GM23248 (cell line): ENCODE measurements at places on chromosomes 7 and 10.

DNA sequence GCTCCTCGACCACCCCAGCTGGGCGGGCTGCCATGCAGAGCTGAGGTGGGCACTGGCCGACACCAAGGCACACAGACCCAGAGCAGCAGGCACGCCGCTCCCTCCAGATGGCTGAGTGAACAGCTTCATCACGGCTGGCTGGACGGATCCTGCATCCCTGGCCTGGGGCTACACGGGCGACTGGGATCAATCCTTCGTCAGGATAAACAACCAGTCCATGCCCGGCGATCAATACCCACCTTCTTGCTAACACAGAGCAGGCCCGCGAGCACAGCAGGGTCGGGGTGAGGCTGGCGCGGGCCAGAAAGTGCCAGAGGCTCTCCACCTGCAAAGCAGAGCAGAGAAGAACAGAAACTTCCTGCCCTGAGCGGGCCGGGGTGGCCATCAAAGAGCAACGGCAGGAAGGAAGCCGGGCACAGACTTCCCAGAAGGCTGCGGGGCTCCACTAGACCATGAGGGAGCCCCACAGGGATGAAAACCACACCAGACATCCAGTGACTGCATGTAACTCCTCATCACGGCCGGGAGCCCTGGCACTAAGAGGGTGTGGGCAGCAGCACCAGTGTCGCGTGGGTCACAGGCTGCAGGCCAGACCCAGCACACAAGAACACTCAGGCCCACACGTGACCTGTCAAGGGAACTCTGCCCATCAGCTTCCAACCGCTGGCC lies 166.4 kb downstream of the MAD1L1 start:
- DNase-seq: no peak

DNA sequence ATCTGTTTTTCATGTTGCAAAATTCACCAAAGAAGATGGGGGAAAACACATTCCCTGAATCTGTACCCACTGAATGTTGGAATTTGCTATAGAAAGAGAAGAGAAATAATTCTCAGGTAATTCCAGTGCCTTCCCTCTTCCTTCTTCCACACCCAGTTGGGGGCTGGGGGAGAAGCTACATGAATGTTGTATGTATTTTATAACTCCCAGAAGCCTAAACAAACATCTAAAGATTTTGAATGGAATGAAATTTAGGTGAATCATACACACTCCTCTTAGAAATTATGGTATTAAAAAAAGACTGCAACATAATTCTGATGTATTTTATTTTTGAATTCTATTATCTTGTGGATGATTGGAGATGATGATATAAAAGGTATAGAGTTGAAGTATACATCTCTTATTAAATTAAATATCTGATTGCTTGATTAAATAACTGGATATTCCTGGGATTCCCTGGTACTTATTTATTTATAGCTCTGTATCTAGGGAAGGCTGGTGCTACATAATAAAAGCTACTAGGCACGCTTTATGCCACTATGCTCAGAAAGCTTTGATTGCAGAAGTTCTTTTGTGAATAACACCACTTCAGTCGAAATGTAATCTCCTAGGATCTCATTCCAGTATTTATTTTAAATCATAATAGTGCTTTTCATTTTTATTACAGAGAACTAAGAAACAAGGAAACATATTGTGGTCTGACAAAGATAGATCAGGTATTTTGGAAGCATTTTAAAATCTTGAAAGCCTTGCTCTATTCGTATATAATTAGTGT lies 98.5 kb downstream of the MCU start:
- no peak for DNase-seq

DNA sequence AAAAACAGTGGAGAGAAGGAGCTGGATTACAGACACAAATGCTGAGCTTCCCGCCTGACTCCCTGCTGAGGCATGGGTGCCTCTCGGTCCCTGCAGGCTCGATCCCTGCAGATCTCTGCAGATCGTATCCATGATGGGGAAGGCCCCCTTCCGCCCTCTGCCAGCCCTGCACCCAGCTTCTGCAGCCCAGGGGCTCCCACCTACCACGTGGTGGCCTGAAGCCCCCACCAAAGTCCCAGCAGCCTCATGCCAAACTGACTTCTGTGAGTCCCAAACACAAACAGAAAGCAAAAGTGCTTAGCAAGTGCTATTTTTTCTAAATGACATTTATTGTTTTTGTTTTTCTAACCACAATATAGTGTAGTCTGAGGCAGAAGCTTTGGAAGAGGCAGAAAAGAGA lies 127.1 kb upstream of the CHST15 start:
- no peak for DNase-seq

- DNase-seq: peak; percentile 64
These were observed 75.3 kb downstream of the EPC1 start for GRCh38 chr10:32271617-32272016.

DNA sequence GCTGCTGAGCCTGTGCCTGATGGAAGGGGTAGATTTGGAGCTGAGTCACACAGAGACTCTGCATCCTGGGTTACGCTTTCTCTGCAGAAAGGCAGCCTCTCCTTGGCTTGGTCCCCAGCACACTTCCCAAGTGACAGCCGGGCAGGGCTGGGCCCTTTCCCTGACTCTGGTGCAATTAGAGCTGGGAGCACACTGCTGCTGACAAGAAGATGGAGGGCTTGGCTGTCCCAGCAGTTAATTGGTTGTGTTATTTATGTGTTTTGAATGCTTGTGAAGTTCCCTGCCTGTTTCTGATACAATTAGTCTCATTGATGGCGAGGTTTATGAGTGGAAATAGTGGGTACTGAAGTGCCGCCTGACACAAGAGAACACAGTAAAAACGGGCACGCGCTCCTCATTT lies 123.6 kb downstream of the TCERG1L start:
- DNase-seq: no peak

DNA sequence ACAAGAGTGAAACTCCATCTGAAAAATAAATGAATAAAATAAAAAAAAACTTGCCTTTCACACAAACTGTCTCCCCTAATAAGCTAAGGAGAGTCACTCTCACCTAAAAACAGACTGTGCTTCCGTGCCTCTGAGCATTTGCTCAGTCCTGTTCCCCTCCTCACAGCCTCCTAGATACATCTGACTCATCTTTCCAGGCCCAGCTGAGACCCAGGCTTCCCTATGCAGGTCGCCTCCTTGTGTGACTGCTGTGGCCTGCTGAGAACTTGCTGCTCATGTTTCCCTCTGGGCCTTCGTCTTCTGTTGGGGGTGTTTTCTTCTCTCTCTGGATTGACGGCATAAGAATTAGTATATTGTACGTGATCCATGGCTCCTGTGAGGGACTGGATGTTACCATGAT lies 777.7 kb downstream of the LRMDA start:
- DNase-seq: peak; percentile 72

DNA sequence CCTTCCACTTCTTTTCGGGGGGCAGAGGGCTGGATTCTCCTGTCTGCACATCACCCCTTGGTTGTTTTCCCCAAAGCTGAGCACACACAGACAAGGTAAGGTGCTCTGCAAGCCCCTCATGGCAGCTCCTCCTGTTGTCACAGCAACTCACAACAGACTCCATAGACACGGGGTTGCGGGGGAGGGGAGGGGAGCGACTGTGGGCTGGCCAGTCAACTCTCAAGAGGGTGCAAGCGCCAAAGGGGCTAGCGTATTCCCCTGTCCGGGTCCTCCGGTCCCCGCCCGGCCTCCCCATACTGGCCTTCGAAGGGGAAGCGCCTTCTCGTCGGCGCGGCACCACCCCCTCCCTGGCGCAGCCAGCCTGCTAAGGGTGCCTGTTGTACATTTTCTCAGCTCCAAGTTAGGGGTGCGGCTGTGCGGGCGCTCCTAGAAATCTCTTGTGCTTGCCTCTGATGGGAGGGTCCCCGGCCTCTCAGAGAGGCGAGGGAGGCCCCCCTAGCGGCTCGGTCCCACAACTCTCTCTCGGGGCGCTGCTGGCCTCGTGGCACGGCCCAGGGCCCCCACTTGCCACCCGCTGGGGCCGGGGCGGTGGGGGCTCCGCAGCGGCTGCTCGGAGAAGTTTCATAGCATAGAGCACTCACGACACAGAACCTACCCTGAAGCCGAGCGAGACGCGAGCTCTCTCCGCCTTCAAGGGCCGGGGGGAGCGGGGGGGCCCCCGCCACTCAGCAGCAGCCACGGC lies 498 bp downstream of the RHOBTB1 start:
- DNase-seq: peak; percentile 73
